ENCODE measurements at places on chromosomes 6 and 20.
A peak's percentile ranks its signal among the peaks of the same experiment; 100 is the strongest.

GRCh38 chr20:57087102-57087501 is 179.3 kb downstream of the BMP7 start:
- DNase-seq = peak; percentile 46

DNA sequence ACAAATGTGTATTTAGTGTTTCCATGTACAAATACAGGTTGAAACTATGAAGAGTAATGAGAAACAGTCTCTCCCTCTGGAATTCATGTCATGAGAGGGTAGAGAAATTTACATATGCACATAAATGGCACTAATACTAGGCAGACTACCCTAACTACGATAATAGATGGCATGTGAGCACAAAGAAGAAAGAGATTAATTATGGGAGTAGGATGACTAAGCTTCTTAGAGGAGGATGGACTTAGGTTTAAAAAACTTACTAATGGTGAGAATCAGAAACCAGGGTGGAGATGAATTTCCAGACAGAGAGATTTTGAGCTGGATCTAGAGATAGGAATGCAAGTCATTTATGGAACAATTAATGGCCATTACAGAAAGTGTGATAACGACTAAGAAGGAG is 225.3 kb upstream of the HTR1E start:
- DNase-seq = no peak

GRCh38 chr20:63026582-63027165 is 19.9 kb upstream of the BHLHE23 start:
- DNase-seq = peak; percentile 87

DNA sequence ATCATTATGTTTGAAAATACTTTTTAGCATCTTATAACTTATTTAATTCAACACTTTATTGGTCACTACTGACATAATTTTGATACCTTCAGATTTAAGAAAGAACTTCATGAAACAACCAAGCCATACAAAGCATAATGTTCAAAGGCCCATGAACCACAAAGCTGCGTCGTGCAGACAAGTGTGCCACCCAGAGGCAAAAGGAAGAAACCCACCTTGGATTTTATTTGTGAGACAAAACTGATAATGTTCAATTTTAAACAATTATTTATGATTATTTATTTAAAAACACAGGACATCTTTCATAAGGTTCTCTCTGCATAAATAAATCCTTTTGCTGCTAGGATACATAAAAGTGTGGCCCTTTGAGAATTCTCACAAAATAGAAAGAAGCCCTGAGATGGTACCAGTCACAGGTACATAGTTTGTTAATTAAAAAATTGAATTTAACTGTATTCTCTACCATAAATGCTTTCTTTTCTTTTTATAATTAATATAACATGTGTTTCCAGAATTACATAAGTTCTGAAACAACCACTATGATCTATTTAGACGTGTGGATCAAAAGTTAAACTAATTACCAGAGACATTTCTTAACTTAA is 143.7 kb downstream of the RALGAPA2 start:
- DNase-seq = no peak

- no peak for DNase-seq
Observed at GRCh38 chr6:111662794-111663593, 57.3 kb upstream of the TRAF3IP2 start.
